ENCODE measurements at places on chromosomes 6 and 20.

DNA sequence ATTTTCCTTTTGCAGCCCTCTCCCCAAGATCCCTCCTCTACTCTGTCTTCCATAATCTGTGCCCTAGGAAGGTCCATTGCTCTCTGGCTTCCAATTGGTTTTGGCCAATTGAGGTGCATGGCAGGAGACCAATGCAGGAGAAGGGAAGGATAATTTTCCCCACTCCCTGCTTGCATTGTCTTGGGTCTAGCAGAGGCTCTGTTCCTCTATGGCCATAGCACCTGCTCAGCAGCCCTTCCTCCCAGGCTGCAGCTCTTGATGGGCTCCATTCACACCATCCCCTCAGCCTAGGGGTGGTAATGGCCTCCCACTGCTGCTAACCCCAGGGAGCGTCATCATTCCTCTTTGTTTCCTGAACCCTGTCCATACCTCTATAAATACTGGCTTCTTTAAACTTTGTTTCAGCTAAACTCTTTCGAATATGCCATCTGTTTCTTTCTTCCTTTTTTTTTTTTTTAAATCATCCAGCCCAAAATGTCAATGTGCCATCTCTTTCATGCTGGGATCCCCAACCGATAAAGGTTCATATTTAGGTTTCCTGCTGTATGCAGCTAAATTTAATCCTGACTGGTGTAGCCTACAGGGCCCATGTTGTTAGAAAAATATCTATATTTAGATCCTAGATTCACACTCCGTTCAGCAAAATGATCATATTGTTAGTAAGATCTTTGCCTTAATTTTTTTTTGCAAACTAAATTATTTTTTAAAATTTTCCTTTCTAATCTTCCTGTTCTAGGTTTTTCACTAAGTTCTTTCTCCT, 63.8 kb downstream of the HECA start:
- DNase-seq = no peak

DNA sequence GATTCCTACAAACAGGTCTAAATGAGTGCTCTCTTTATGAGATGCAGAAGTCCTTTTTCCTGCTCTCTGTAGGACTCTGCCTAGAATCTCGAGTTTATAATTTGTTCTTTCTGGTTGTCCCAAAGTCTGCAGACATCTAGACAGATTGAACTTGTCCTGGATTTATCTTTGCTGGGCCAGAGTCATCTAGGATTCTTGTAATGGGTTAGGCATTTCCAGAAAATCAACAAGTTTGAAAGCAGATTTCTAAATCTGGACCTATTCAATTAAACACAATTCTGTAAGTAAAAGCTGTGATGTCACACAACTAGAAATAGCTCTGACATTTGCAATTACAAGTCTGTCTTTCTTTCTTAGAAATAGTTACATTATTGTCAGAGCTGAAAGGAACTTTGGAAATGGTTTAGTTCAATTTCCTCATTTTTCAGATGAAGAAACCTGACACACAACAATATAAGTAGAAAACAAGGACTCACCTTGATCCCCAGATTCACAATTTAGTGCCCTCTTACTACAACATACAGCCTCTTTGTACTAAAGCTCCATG, 4.2 kb upstream of the RSPO3 start:
- DNase-seq = no peak

GRCh38 chr6:1856381-1856780, 246.7 kb downstream of the FOXC1 start:
- peak; percentile 27 for DNase-seq

DNA sequence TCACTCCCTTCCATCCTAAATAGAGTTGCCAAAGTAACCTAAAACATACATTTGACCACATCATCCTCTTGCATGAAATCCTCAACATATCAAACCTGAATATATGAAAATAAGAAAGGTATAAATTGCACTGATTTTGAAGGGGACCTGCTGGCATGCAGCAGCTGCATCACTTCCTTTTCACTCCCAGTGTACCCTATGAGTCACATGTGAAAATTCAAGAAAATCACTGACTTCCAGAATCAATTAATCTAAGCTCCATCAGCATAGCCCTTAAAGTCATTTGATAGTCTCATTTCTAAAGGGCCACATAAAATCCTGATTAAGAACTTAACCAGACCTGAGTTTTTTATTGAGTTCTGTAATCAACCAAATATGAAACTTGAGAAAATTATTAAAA, 24.3 kb downstream of the SNX14 start:
- no peak for DNase-seq

GRCh38 chr6:14147891-14148290, 30.3 kb downstream of the CD83 start:
- no peak for DNase-seq

DNA sequence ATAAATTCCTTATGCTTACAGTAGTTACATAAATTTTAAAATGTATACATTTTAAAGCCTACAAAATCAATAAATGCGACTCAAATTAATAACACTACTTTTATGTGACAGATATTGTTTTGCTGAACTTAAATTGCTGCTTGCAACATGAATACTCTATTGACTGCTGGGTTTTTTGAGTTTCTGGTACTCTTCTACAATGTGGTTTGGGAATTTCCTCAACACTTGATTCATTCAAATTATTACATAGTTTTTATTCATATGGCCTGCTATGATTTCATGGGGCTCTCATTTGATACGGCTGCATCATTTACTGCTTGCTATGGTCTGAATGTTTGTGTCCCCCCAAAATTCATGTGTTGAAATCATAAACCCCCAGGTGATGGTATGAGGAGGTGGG, 2.3 kb upstream of the TXLNB start:
- DNase-seq = no peak

- DNase-seq = no peak
Observed at GRCh38 chr6:47132724-47133123, 90.6 kb upstream of the ADGRF1 start.

DNA sequence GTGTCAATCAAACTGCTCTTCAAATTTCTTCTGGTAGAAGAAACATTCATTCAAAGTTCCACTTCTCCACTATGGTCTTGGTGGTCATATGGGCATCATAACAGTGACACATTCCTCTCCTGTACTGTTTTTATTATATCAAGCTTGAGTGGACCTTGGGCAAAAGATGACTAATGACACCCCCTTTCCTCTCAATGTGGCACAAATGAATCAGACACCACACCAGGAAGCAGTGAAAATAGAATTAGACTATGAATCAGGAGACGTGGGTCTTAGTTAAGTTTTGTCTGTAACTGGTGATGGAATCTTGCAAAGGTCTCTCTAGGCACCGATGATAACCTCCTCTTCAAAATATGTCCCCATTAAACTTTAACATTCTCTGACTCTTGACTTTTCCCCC, 9.0 kb upstream of the NRSN1 start:
- no peak for DNase-seq

- no peak for DNase-seq
Observed at GRCh38 chr6:66189915-66190314, 482.9 kb upstream of the EYS start.

DNA sequence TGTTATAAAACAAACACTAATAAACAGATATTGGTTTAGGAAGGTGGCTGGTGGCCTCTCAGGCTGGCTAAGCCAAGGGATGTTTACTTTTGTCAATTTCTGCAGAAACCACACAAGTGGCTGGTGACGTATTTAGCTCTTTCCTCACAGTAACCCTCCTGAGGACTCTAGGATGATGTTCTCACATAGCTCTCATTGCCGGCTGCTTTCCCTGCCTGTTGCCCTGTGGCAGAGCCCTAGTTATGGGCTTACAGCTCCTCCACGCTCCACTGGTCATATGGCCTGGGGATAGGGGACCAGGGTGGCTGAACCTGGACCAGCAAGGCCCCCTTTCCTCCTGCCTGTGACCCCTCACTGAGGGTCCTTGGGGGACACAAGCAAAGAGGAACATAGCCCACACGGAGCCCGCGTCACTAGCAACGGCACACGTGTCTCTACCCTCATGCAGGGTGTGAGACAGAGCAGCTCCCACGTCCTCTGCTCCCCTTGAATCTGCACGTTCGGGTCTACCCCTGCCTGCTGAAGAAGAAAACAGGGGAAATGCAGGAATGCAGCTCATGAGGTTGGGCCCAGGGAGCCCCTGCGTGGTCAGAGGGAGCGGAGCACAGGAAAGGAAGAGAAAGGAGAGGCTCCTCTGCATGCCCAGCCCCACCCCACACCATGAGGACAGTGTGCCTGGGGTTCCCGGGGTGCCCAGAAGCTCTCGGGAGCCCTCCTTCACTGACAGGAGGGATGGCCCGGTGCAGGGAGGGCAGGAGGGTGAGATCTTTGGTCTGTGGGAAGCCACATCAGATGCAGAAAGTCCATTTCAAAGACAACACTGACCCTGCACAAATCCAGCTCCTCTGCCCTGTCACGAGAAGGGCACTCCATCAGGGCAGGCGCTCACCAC, 13.9 kb downstream of the RAMACL start:
- no peak for DNase-seq

- DNase-seq = no peak
Observed at GRCh38 chr6:71298459-71298858, 9.8 kb downstream of the OGFRL1 start.

GRCh38 chr6:105867277-105867676, 218.9 kb upstream of the PRDM1 start:
- DNase-seq = no peak

DNA sequence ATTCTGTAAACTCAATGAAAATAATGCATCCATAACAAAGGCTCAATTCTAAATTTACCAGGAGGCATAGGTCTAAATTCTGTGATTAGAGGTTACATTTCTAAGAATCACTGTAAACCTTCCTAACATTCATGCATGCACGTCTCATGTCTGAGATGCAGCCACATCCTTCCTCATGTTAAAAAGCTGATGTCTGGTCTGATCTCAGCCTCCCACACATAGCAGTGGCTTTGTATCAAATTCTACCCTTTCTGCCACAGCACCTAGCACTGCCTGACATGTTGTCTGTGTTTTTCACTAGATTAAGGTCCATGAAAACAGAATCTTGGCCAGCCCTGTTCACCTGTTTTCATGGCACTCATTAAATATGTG, 171.1 kb downstream of the WDR27 start:
- no peak for DNase-seq

GRCh38 chr6:89023591-89024441, 56.7 kb upstream of the PNRC1 start:
- no peak for DNase-seq

DNA sequence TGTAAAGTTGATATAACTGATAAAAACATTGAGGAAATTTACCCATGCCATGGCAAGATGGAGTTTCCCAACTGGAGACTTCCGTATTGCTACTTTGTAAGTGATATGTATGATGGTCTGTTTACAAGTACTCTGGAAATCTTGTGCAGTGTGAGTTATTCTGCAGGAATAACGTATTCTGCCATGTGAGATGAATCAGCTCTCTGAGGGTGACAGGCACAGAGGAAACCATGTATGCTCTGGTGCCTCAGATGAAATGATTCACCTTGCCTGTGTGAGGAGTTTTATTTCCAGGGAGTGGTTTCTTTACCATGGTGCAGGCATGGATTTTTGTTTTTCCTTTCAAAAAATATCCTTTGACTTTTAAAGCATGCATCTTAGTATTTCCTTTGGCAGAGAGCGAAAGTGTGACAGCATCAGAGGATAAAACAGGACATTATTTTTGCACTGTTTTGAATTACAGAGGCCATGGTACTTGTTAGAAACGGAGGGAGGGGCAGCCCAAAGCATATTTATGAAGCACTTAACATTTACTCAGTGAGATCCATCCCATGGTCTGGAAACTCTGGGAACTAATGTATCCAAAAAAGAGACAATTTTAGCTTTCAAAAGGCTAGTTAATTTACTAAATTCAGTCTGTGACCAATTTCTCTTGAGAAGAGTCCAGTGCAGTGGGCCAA, 36.0 kb upstream of the MTRF1L start:
- DNase-seq = no peak

DNA sequence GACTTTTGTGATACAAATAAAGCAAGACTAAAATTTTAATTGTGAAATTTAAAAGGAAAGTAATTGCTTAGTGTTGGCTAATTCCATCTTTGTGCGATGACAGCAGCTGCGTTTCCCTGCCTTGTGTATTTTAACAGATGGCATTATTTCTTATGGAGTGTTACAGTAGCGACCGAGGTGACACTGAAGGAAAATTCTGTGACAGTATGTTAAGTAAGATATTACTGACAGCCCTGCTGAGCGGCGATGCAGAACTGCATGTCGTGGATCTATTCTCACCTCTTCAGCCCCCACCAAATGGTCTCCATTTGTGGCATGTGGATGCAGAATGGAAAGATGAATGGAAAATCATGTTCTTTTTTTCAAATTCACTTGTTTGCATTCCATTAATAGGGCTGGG, 289.4 kb downstream of the RNF144B start:
- no peak for DNase-seq

GRCh38 chr6:141848029-141848890, 284.5 kb upstream of the GJE1 start:
- no peak for DNase-seq

- DNase-seq = no peak
Observed at GRCh38 chr6:113893866-113894265, 36.7 kb downstream of the MARCKS start.

GRCh38 chr6:133983099-133983939, 30.3 kb downstream of the TBPL1 start:
- DNase-seq = peak; percentile 95

DNA sequence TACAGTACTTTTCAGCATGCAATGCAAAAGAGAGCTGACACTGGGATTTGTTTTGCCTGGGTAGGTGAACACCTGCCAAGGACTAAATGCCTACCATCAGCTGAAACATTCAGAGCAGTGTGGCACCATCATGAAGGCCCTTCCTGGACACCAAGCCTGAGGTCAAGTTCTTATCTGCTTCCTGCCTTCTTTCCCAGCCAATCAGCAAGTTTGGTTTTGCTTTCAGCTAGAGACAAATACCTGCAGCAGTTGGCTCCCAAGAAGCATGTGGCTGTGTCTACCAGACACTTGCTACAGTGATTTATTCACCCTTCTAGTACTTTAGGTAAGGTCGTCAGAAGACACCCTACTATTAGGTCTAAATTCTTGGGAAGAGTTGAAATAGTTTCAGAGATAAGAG, 112.8 kb downstream of the TBX18 start:
- no peak for DNase-seq

DNA sequence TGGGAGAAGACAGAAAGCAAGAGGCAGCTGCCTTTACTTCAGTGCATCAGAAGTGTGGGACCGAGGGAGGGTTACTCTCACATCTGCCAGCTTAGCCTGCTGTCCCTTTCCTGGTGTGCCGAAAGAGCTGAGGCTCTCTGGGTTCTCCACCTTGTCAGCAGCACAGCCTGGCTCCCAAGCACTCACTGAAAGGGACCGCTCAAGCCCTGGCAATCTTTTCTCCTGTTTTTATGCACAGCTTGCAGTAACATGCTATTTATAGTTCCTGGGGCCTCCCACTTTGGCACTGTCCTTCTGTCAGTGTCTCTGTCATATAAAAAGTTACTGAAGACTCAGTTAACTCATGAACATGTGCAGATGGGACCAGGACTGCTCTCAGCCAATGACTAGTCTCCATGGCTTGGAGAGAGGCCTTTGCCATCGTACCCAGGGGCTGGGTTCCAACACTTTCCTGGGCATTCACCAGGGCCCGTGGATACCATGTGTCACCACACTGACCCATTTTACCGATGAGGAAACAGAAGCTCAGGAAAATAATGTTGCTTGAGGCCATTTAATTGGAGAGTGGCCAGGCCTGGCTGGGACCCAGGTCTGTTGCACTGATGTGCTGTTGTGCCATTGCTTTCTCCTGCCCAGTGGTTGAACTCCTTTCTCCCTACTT, 46.2 kb downstream of the PANK2 start:
- DNase-seq = no peak

GRCh38 chr6:79536585-79536953, 661 bp downstream of the LCA5 start:
- DNase-seq = peak; percentile 56

Data from hematopoietic multipotent progenitor cell treated with erythropoietin and hydrocortisone succinate and interleukin-3 and kit ligand, for 4 days (in vitro differentiated cells).